EL (cell line): ENCODE measurements at places on chromosomes 16 and 17.

DNA sequence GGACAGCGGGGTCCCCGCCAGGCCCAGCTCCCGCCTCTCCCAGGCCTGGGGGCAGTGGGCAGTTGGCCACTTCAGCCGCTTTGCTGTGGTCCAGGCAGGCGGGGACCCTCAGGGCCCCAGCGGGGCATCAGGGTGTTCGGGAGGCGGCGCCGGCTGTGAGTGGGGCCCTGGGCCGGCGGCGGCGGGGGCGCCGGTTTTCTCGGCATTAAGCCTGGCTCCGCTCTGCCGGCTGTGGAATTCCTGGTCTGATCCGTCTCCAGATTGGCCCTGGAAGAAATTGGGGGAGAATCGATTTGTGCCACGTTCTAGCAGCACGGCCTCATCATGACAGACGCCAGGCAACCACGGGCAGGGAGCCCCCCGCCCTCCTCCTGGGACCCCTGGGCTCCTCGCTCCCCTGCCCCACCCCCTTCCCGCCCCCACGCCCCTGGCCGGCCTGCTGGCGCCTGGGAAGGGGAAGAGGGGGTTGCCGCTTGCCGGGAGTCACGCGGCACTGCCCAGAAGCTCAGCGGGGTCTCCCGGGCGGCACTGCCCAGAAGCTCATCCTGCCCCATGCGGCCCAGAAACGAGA is 28.6 kb upstream of the SSTR5 start:
- no peak for DNase-seq

DNA sequence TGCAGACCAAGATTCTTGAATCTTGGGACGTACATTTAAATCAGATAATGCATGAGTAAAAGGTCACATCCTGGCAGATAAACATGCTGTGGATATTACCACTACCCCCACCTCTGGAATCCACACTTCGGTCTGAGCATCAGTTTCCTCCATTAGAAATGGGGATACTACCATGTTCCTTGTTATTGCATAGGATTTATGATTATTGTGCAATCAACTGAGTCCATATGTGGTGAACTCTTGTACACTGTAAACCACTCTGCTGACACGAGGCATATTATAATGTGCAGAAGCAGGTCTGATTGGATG is 108.7 kb downstream of the VAT1L start:
- peak; percentile 12 for DNase-seq

DNA sequence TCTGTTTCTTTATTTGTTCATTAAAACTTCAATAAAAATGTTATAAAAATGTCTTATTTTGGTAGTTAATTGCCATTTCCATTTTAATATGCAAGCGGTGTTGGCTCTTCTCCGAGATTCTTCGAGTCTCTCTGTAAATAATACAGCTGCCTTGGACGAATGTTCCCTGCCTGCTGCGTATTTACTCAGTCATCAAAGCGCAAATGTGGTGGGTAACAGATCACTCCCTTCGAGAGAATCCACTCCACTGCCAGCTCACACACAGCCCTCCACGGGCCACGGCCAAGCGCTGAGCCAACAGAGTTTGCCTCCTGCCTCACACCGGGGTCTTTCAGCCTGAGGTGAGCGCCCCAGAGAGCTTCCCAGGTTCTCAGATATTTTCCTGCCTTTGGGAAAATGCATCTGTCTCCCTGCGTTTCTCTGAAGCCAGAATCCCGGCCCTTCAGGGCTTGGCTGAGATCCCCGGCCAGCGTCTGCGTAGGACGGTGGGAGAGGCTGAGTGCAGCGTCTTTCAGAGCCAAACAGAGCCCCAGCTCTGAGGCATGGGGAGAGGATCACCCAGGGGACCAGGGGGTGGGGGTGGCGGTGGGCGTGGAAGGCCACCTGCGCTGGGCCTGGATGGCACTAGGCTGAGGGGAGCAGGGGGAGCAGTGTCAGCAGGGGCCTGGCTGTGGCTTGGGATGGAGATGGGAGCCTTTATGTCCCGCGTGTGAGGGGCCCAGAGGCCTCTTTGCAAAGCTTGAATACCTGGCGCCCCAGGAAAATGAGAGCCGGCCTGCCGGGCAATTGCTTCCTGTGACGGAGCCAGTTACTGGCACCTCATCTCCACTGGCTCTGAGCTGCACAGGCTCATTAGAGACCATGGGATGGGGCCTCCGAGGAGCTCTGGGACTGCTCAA is 248.7 kb downstream of the RBFOX3 start:
- DNase-seq: no peak

GRCh38 chr16:85518398-85519049 is 94.6 kb upstream of the GSE1 start:
- no peak for DNase-seq
